ENCODE measurements at places on chromosomes 1 and 21.

DNA sequence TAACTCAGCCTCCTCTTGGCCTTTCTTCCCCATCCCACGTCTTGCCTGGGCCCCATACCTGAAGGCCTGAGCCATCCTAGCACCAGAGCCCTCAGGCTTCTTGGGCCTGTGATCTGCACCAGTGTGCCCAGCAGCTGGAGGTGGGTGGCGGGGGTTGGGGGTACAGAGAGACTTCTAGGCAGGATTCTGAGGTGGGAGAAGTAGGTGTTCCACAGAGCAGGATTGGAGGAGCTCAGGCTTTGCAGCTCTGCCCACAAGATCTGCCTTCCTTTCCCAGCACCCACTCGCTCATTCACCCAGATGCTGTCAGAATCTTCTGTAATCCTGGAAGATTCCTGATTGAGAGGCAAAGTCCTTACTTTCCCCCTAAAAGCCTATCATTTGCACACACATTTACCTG, 10.0 kb upstream of the GJB5 start:
- DNase-seq, result no peak

DNA sequence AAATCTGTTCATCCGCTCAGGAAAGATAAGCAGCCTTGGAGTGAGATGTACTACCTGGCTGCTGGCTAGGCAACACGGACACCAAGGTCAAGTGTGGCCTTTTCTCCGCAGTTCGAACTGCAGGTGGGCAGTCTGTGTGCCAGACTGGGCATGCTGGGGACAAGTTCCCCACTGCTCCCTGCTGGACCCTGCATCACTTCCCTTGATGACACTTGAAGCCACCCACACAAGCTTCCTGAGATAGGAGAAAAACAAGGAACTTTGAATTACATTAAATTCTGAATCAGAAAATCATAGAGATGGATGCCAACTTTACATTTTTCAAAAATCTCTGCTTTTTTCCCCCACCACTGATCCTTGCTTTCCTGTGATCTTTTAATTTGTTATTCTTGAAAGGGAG, 38.3 kb downstream of the BEND5 start:
- no peak for DNase-seq

- peak; percentile 12 for DNase-seq
These were observed 6.6 kb downstream of the CCDC190 start for GRCh38 chr1:162854245-162854882.

GRCh38 chr1:30311749-30312148, 411.6 kb downstream of the MATN1 start:
- no peak for DNase-seq

DNA sequence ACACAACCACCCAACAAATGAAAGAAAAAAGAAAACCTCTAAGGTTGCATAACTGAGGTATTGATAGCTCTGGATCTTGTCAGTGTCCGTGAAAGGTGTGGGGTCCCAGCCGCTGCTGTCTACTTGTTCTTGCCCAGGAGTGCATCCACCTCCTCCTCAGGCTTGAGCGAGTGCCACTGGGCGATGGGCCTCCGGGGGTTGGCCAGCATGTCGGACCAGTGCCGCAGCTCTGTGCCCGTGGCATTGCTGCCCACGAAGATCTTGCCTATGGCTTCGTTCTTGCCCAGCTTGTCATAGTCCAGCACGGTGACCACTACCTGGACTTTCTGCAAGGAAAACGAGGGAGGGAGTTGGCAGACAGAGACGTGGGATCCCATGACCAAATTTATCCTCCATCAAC, 113.6 kb downstream of the SYT2 start:
- no peak for DNase-seq

GRCh38 chr1:203440771-203441170, 34.8 kb upstream of the PRELP start:
- DNase-seq, result no peak

DNA sequence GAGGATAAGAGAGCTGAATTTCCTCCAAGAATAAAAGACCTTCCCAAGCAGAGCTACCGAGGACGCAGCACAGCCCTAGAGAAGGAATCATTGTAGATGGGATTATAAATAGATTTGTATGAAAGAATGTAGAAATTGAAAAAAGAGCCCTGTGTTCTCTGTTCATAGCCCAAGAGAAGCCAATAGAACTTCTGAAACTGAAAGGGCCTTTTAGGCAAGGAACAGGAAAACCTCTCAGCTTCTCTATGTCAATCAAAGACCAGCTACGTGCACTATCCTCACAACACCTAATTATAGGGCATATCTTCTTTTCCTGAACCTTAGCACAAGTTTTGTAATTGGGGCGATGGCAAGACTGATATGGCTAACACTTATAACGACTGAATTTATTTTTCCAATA, 192.4 kb upstream of the RNPC3 start:
- DNase-seq, result no peak

DNA sequence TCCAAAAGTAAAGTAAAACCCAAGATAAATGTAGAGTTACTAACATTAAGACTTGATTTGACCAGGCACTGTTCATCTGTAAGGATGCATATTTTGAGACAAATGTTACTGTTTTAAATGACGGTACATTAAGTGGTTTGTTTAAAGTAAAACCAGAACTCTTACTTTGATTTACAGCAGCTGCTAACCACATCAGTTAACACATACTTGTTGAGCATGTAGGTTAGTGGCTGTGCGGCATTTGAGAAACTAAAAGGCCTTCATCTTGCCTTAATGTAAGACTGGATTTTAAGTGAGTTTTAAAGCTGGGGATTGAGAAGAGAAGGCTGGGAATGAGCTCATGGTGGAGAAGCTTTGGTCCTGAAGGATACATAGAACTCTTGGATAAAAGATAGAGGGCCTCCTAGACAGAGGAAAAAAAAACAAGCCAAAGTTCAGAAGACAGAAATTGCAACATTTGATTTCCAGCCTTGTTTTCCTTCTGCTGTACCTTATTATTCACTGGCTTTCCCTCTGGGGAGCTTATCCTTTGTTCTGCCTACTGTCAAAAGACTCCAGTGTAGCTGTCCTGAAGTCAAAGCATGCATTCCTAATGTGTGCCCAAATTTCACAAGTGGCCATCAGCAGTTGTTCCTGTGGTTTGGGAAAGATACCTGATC, 66.6 kb downstream of the MTR start:
- no peak for DNase-seq

- DNase-seq, result no peak
These were observed 26.3 kb downstream of the PLPP3 start for GRCh38 chr1:56553046-56553445.

DNA sequence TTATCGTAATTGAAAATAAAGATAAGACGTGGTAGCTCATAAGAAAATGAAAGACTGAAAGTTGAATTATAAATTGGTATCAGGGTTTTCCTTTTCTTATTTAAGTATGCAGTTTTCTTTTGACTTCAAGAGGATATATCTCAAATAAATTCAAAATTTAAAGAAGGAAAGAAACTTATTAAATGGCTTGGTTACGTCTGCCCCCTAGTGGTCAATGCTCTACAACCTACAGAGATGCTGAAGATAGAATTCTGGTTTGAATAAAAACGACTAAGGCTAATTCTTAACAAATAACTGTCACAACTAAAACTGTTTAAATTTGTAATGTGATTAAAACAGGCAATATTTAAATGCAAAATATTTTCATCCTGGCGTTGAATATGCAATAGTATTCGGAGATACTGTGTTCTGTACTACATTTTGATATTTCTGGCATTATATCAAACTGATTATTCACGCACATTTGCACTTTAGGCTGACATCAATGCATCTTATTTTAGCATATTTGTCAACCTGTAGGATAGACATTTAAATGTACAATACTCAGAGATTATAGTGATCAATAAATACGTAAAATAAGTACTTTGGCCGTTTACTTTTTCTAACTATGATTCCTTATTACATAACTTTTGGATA, 26.8 kb downstream of the IFI44 start:
- peak; percentile 32 for DNase-seq

GRCh38 chr1:226684026-226684425, 55.1 kb downstream of the ITPKB start:
- DNase-seq, result no peak

GRCh38 chr1:182968151-182968741, 15.3 kb upstream of the SHCBP1L start:
- no peak for DNase-seq

DNA sequence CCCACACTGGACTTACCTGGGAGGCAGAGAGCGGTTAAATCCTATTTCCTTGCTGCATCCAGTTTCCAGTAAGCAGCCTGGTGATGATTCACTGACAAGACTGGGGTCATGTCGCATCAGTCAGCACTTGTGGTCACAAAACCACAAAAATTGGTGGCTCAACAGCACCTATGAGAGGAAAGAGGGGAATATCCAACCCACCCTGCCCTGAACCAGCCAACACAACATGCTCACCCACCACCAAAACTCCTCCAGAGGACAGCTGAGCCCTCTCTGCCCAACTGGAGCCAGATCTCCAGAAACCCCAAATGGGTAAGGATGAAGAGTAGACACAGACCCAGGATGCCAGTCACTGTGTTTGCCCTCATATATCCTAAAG, 64.0 kb downstream of the CD46 start:
- DNase-seq, result peak; percentile 36

- no peak for DNase-seq
These were observed 159.5 kb downstream of the LTN1 start for GRCh38 chr21:28833182-28833581.

DNA sequence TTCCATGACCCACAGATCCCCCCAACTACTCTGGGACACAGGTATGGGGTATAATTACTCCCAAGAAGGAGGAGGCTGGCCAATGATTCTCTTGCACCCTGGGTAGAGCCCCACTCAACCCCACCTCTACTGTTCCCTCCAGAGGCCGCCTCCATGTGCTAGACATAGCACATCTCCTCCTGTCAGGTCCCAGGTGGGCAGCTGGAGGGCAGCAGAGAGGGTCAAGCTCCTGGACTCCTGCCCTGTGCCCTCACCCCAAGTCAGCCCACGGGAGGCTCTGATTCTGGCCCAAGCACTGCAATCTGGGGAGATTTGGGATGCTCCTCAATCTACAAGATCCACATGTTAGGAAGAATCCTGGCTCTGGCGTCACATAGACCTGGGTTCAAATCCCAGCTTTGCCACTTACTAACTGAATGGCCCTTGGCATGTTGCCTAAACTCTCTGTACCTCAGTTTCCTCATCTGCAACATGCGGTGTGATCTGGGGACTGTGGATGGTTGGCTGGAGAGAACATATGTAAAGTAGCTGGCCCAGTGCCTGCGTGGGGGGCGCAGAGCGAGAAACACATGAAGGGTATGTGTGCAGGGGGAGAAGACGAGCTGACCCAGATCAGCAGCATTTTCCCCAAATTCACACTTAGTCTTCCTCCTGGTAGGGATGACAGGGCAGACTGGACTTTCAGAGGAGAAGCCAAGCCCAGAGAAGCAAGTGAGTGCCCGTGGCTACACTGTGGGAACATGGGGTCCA, 23.2 kb downstream of the TNNT2 start:
- DNase-seq, result no peak

DNA sequence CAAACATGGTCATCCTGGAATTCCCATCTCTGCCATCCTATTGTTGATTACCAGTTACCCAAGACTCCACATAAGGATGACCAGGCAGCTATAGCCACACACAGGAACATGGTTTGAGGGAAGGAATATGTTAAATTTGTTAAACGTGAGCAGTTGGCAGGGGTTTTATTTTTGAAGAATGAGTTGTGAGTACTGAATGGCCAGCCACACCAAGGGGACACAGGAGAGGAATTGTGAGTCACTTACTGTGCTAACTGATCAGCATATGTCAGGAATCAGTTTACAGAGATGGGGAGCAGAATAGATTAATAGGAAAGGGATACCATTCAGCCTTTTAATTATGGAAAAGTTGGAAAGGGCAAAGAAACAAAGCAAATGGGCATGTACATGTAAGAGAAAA, 39.3 kb upstream of the RAVER2 start:
- no peak for DNase-seq

- DNase-seq, result no peak
These were observed 1.1 kb downstream of the TTC3 start for GRCh38 chr21:37074197-37074510.

GRCh38 chr21:28633839-28634555, 358.7 kb downstream of the LTN1 start:
- DNase-seq, result no peak

GRCh38 chr1:116110567-116111523, at the start of gene MAB21L3:
MAB21L3 (plus strand) TSS chr1:116111399; CDS start chr1:116112616, 1,217 bp downstream.
- DNase-seq, result no peak

DNA sequence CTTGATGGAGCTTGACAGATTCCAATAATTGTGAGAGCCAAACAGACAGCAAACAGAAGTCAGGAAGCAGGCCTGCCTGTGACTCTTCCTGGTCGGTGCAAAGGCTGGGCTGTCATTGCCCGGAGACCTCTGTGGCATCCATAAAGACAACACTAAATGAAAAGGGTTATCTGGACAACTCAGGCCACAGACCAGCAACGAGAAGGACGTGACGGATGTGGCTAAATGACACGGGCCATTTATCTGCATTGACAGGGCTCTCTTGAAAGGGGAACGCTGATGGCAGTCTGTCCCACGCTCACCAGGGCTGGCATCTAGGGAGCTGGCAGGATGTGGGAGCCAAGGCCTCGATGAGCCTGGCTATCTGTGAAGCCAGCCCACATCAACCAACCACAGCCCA, 35.0 kb downstream of the HMGB4 start:
- DNase-seq, result no peak

GRCh38 chr1:98698625-98699024, 37.1 kb downstream of the SNX7 start:
- no peak for DNase-seq

GRCh38 chr1:47937586-47938254, 59.5 kb downstream of the TRABD2B start:
- no peak for DNase-seq

- DNase-seq, result no peak
These were observed 65.2 kb downstream of the PLPPR5 start for GRCh38 chr1:98939471-98939870.

- DNase-seq, result no peak
These were observed 12.6 kb upstream of the S100B start for GRCh38 chr21:46617267-46618051.

- no peak for DNase-seq
These were observed 92.3 kb upstream of the NFIA start for GRCh38 chr1:60989749-60990713.

GRCh38 chr21:41712730-41713129, 54.1 kb downstream of the RIPK4 start:
- no peak for DNase-seq

DNA sequence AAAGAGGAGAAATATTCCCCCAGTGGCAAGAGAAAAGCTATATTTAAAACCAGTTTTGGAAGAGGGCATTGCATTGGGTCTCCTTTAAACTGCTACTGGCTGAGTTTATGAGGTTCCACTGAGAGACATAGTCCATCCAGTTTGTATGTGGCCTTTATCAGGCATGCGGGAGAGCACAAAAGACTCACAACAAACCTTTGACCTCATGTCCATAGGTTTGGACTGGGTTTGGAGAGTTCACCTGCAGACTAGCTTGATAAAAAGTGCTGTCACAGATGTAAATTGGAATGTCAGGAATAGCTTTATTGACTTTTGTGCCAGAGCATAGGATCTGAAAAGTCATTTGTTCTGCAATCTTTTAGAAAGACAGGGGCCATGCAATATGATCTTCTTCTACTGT, 131.0 kb upstream of the NRIP1 start:
- no peak for DNase-seq
